Activated CD8-positive, alpha-beta memory T cell treated with anti-CD3 and anti-CD28 coated beads, Interleukin-2, amount 50 U/mL, for 4 hours (primary cell): ENCODE measurements at places on chromosomes 3 and 15.

DNA sequence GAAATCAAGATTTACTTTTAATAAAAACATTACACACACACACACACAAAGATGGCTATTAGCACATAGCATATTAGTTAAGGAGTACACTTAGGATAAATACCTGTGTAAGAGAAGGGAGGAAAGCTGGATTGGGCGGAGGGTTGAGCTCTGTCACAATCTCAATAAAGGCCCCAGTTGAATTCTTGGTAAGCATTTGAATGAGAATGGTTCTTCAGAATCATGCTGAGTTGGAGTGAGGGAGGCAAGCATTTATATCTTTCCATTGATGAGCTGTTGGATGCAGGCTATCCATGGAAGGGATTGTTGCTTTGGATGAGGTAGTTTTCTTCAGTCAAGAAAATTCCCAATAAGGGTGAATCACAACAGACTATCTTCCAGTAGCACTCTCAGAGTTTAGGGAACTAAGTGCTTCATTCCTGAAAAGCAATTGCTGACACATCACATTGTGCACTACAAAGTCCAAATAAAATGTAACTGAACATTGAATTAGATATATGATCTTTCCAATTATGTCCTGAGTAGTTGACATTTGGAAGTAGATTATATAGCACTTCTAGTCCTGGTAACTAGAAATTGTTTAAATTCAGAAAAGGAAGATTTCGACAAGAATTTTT lies 95.7 kb downstream of the SUCNR1 start:
- DNase-seq: no peak

DNA sequence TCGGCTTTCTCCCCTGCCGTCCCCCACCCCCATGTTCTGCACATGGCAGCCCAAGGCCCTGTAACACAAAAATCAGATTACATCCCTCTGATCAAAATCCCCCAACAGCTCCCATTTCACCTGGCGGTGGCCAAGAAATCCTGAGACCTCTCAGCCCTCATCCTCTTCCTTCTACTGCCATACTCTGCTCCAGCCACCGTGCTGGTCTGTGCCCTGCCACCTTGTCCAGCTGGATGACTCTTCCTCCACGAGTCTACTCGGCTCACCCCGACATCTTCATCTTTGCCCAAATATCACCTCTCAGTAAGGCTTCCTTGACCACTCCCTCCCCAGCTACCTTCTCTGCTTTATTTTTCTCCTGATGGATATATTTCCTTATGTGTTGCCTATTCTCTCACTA lies 3.1 kb downstream of the CCDC51 start:
- DNase-seq: peak; percentile 5

DNA sequence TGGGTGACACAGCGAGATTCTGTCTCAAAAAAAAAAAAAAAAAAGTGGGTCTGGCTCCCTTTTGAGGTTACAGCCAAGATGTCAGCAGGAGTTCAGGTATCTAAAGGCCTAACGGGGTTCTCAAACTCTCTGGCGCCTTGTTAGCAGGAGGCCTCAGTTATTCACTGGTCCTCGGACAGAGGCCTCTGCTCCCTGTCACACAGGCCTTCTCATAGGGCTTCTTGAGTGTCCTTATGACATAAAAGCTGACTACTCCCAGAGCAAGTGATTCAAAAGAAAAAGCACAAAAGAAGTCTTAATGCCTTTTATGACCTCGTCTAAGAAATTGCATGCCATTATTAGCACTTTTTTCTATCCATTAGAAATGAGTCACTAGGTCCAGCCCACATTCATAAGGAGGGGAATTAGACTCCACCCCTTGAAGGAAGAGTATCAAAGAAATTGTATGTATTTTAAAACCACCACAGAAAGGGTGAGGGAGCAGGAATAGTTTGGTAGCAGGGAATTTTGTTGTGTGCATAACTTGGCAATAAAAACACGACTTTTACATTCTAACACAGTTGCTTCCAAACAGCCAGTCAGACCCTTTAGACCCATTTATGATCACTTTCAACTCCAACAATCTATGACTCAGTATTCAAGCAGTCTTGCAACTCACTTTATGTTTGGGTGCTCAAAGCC lies 90.3 kb downstream of the MEX3B start:
- DNase-seq: no peak

DNA sequence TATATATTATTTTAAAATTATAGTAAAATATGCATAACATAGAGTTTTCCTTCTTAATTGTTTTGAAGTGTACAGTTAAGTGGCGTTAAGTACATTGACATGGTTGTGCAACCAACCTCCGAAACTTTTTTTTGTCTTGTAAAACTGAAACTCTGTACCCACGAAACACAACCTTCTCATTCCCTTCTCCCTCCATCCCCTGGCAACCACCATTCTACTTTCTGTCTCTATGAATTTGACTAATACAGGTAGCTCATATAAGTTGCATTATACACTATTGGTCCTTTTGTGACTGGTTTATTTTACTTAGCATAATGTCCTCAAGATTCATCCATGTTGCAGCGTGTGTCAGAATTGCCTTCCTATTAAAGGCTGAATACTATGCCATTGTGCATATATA lies 179.4 kb downstream of the SATB1 start:
- DNase-seq: no peak

DNA sequence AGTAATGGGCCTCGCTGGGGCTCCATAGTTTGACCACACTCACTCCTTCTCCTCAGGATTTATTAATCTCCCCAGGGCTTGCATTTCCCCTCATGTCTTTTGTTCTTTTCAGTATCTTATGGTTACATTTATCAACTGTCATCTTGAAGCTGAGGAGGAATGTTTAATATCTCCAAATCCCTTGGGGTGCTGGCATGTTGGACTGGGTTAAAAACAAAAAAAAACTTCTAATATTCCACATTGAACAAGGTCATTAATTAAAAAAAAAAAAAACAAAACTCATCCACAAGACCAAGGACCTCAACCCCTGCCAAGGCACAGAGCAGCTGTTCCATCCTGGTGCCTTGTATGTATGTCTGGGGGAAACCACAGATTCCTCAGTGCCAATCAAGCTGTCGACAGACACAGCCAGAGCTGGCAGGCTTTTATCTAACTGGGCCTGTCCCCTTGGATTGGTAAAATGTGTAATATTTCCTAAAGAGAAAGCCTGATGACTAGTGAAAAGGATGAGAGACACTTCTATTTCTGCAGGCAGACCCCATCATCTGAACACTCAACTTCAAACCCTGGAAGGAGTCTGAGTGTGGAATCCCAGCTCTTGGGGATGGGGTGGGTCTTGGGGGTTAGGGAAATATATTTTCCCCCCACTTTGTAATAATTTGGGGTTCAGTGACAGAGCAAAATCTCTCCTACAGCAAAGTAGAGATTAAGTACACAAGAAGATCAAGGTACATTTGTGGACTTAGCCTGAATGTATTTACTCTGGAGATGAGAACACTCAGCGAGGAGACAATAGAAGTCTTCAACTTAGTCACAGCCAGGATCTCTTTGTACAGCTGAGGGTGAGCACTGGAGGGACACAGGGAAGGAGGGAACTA lies 69.1 kb downstream of the TTC23 start:
- DNase-seq: no peak

GRCh38 chr15:87816016-87816415 lies 440.5 kb downstream of the NTRK3 start:
- DNase-seq: no peak

GRCh38 chr3:45666757-45667431 lies 22.3 kb upstream of the SACM1L start:
- DNase-seq: no peak

GRCh38 chr3:125585595-125586223 lies 9.6 kb downstream of the OSBPL11 start:
- DNase-seq: peak; percentile 38

DNA sequence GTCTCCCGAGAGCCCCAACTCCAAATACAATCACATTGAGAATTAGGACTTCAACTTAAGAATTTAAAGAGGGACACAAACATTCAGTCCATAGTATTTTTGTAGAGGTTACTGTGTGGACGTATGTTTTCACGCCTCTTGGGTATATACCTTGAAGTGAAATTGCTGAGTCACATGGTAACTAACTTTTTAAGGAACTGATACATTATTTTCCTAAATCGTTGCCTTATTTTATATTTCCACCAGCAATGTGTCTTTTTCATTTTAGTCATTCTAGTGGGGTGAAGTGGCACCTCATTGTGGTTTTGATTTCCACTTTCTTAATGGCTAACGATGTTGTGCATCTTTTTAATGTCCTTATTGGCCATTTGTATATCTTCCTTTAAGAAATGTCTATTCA lies 11.8 kb downstream of the PARP15 start:
- no peak for DNase-seq

DNA sequence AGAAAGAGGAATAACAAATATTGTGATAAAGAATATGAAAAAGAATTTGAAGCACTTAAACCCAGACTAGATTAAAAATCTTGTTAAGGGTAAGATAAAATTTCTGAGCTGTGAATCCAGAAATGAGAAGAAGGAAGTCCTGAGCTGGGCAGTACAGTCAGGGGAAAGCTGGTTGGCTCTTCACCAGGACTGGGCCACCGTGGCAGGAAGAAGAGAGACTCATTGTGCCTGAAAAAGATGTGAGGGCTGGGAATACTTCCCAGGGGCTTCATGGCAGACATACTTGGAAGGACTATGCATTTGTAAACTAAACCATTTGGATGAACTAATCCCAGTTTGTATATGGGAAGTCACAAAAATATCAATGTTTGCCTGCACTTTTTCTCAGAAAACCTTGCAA lies 28.5 kb upstream of the MYO5C start:
- DNase-seq: no peak

GRCh38 chr3:78873641-78874040 lies 894.2 kb downstream of the ROBO1 start:
- DNase-seq: no peak

DNA sequence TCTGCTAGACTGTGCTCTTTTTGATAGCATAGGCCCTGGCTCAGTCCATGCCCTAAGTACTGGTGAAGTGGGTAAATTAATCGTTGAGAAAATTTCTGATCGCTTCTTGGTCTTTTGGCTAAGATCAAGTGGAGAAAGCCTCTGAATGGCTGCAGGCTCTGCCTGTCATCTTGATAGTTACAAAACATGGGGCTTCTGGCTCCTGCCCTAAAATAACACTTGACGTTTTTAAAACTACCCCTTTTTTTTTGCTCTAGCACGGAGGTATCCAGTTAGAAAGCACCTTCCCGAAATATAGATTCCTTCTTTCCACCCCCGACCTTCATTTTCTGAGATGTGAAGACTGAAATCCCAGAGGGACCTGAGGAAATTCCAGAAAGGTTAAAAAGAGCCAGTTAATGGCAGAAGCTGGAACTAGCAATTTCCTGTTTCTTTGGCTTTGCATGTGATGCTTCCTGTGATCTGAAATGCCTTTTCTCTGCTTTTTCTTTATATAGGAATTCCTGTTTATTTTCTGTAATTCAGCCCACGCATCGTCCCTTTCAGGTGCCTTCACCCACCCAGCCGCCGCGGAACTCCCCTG lies 799 bp upstream of the C2CD4B start:
- no peak for DNase-seq

GRCh38 chr15:45665261-45665660 lies 30.4 kb downstream of the SQOR start:
- DNase-seq: no peak

DNA sequence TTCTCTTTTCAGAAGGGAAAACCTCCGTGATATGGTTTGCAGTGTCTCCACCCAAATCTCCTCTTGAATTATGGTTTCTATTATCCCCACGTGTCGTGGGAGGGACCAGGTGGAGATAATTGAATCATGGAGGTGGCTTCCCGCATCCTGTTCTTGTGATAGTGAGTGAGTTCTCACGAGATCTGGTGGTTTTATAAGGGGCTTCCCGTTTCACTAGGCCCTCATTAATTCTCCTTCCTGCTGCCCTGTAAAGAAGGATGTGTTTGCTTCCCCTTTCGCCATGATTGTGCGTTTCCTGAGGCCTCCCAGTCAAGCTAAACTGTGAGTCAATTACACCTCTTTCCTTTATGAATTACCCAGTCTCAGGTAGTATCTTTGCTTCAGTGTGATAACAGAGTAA lies 692.7 kb upstream of the GRM7 start:
- no peak for DNase-seq

DNA sequence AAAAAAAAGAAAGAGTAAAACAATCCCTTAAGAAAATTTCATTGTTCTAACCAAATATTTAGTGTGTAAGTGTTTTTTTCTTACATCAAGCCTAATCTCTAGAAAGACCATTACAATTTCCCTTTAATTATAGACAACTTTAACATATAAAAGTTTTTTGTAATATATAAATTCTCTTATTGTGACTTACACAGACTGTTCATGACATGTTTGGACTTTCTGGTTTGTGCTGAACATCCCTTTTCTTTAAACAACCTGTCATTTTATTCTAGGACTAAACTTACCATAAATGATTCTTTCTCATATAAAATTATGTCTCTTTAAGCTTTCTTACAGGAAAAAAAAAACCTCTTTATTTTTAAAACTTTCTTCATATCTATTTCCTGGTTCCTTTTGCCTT lies 13.0 kb upstream of the BTLA start:
- no peak for DNase-seq

- no peak for DNase-seq
Measured at GRCh38 chr15:68431792-68432401, at the start of gene ITGA11. ITGA11 (minus strand) TSS chr15:68432163; CDS start chr15:68432066, 97 bp downstream.

GRCh38 chr15:74540161-74540760 lies 759 bp upstream of the ARID3B start:
- DNase-seq: no peak

GRCh38 chr3:23959135-23959900 lies 14.2 kb downstream of the NR1D2 start:
- no peak for DNase-seq

DNA sequence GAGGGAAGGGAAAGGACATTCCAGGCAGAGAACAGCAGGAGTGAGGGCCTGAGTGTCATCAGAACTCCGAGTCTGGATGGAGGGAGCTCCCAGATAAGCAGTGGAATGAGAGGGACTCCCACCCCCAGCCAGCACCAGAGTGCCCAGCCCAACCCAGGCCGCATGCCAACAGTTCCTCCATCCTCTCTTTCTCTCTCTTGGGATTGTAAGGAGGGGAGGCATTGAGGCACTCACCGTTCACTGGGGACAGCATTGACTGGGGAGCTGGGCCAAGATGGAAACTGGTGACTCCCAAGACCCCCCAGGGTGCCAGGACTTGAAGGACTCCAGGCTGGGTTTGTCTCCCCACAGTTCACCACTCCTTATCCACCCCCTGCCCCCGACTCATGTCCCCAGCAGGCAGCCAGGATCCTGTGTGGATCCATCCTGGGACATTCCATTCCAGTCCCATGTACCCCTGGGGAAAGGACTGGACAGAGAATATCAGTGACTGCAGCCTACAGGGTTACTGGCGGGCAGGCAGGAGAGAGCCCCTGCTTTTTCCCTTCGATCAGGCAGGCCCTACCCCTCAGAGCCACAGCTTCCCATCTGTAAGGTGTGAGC lies 15.7 kb downstream of the PTH1R start:
- DNase-seq: no peak

- no peak for DNase-seq
Measured at GRCh38 chr3:148971401-148972163, 19.8 kb upstream of the GYG1 start.

- no peak for DNase-seq
Measured at GRCh38 chr3:15266510-15267376, 60.7 kb downstream of the CAPN7 start.

GRCh38 chr15:43249699-43250203 lies 17.0 kb downstream of the TGM5 start:
- DNase-seq: no peak

GRCh38 chr15:73930371-73930770 lies 4.1 kb downstream of the LOXL1 start:
- no peak for DNase-seq

GRCh38 chr3:151863611-151864010 lies 9.8 kb upstream of the SUCNR1 start:
- DNase-seq: no peak
